ENCODE measurements at places on chromosomes 4 and X.
A peak's percentile ranks its signal among the peaks of the same experiment; 100 is the strongest.

DNA sequence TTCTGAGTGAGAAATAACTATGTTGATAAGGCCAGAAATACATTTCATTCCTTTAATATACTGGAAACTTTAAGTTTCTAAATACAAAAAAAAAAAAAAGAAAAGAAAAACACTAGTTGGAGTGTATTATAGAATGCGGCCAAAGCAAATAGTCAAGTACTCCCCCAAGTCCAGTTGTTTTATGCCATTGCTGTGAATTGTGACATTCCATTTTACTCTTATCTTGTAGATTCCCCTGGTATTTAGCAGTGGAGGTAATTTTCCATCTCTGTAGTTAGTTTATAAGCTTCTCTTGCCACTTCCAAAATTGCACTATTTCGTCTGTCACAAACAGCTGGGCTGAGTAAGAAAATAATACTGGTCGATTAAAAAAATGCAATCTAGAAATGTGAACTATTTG lies 426.0 kb downstream of the PCDH18 start:
- DNase-seq = no peak

- no peak for DNase-seq
Measured at GRCh38 chr4:84342161-84342560, 156.9 kb downstream of the NKX6-1 start.

- no peak for DNase-seq
Measured at GRCh38 chr4:124386163-124386562, 326.4 kb downstream of the ANKRD50 start.

DNA sequence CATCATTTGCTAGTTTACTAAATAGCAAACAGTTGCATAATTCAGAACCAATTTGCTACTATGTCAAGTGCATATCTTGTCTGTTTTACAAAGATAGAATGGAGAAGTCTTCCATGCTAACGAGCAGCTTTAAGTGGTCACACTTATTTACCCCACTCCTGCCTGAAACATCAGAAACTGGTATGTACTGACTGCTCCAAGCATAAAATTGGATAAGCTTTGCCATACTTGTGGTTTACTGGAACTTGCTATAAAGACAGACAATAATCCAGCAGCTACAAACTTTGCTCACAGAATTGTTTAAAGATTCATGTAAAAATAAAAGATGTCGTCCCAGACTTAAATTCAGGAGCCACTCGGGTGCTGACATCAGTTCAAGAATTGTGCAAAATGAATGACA lies 13.3 kb upstream of the CDKL2 start:
- DNase-seq = no peak

GRCh38 chr4:8147231-8147970 lies 11.2 kb downstream of the ABLIM2 start:
- no peak for DNase-seq

DNA sequence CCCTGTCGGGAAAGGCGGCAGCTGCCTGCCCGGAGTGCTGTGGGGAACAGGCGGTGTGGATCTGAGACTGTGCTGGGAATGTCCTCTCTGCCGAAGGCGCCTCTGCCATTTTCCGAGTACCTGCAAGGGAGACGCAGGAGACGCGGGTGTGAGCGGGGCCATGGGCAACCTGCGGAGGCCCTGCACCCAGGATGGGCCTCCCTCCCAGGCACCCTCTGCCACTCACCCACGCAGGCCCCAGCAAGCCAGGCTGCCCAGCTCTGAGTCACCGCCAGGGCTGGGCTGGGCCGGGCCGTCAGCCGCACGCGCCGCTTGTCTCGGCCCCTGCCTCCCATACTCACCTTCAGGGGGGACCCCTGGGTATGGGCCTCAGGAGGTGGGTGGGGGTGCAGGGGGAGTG lies 3.5 kb upstream of the FGFR3 start:
- no peak for DNase-seq

DNA sequence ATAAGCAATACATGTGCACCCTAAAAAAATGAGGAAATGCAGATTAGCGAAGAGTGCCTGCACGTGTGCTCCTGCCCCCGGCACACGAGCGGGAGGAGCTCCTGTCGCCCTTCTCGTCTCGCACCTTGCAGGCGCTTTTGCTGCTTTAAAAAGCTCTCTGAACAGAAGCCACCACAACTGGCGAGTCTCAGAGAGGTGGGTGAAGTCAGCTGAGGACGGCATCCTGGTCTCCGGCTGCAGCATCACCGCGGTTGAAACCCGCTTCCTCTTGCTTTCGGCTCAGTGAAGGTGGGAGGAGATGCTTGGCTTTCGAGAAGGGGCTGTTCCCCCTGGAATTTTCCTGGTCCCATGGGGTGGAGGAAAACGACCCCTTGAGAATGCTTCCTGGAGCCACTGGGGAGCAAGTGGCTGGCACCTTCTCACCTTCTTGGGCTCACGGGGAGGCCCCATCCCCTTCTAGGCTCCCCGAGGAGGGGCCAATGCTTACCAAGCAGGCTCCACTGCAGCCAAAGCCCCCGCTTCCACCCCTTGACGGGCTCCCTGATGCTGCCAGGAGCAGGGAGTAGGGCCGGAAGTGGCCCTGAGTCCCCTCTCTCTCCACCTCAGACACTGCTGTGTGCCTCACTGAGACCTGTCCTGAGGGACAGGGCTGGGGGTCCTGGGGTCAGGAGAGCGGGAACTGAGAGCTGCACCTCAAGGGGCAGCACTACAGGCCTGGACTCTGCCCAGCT lies 29.2 kb upstream of the MXD4 start:
- DNase-seq = no peak

GRCh38 chr4:124530464-124531077 lies 182.0 kb downstream of the ANKRD50 start:
- peak; percentile 92 for DNase-seq

GRCh38 chrX:17802756-17803155 lies 58.3 kb downstream of the RAI2 start:
- DNase-seq = no peak

- peak; percentile 7 for DNase-seq
Measured at GRCh38 chrX:30690330-30690729, 37.1 kb downstream of the GK start.

GRCh38 chr4:1767061-1767769 lies 25.9 kb upstream of the FGFR3 start:
- DNase-seq = peak; percentile 22

DNA sequence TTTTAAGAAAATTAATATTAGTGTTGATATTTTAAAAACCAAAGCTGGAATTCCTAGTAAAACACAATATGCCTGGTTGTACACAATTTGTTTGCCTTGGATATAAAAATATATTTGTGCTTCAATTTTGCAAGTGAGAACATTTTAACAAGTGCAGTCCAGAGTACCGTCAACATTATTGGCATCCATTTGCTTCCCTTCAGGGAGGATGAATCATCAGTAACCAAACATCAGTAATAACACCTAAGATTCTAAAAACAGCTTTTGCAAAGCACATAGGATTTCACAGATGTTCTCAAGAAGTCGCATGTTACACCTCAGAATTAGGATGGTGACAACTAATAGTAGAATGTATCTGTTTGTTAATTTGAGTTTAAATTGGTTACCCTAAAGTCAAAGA lies 262.6 kb upstream of the BMP3 start:
- DNase-seq = no peak

DNA sequence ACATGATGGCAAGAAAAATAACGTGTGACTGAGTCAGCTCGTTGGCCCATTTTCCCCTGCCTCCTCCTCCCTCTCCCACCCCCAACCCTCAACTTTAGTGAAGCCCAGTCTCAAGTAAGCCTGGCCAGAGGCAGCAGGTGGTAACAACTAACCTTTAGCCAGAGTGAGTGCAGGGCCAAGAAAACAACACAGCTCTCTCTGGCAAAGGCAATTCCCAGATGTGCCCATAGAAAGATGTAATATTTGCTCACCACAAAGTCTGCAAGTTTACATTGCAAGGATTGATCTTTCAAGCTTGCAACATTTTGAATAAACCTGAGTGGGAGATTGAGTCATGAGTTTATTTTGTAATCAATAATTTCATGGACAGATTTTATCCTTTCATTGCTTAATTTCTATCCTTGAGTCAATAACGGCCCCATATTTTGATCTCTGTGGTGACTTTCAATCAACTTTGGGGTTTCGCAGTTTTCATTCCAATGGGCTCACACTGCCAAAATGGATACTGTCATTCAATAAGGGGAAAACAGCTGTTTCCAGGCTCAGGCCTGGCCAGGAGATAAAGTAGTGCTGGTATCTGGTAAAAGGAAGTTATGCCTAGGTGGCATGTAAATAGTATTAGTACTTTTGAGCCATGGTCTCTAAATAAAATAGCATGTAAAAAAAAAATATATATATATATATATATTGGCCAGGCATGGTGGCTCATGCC lies 130.7 kb upstream of the TMEM164 start:
- peak; percentile 91 for DNase-seq

DNA sequence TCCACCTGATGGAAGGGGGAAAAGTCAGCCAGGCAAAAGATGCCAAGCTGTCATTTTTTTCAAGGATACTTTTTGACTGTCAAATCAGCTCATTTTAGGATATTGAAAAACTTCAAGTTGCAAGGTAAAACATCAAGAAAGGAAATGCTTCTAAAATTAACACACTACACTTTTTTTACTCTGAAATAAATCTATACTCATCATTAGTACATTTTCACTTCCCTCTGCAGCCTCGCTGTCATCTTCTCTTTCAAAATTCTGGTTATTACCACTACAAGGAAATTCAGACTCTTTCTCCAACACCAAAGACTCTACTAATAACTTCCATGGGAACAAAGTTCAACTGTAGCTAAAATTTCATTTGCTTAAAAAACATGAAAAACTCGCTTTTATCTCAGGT lies 41.6 kb downstream of the APBB2 start:
- no peak for DNase-seq

GRCh38 chr4:41069838-41070237 lies 144.5 kb downstream of the APBB2 start:
- DNase-seq = no peak

DNA sequence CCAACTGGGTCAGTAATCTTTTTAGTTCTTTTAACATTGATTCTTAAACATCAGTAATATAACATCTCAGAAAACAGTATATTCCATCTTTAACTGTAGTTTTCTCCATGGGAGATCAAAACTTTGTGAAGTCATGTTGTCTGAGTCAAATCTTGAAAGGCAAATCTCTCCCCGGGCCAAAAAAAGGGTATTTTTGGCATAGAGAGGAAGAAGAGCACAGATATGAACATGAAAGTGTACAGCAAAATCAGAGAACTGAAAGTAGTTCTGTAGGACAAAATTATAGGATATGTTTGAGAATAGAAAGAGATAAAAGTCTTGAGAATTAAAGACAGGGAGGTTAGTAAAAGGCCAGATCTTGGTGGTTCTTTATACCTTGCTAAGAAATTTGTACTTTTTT lies 176.4 kb upstream of the GYPA start:
- DNase-seq = no peak

DNA sequence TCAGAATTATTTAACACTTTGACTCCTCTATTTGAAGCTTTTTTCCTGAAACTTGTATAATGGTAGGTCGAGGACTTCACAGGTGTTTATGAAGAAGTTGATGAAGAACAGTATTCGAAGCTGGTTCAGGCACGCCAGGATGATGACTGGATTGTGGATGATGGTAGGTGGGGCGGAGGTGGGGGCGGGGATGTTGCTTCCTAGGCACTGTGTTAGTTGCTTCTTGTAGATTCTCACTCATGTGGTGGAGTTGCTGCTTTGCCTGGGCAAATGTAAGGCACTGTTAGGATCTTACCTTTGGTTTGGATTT lies 9.4 kb downstream of the POLA1 start:
- DNase-seq = no peak

- no peak for DNase-seq
Measured at GRCh38 chr4:153438916-153439756, 27.0 kb upstream of the TMEM131L start.

DNA sequence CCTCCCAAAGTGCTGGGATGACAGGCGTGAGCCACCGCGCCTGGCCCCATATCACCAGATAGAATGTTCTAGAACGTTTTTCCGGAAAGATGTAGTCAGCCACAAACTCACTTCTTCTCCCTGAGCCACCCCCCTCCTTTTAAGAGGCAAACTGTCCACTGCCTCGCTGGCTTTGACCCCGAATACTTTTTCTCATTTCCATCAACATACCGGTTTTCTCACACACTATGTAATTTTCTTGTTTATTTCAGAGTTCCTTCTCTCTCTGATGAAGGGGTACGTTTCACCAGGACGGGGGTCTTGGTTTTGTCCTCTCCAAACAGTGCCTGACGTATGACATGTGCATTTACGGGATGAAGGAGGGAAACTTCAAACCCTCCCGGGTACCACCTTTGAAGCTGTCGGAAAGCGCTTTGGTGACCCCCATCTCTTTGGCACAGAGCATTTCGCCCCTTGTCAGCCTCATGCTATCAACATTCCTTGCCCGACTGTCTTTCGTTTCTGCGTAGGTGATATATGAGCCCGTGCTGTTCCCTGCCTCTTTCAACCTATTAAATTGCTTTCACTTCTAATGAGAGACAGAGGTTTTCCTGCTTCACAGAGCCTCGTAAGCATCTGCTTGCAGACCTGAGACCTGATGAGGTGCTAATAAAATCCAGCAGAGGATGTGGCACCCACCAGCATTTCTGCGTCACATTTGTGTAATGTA lies 73.8 kb downstream of the CRLF2 start:
- no peak for DNase-seq

- DNase-seq = no peak
Measured at GRCh38 chrX:107861056-107861455, 35.4 kb downstream of the MID2 start.

DNA sequence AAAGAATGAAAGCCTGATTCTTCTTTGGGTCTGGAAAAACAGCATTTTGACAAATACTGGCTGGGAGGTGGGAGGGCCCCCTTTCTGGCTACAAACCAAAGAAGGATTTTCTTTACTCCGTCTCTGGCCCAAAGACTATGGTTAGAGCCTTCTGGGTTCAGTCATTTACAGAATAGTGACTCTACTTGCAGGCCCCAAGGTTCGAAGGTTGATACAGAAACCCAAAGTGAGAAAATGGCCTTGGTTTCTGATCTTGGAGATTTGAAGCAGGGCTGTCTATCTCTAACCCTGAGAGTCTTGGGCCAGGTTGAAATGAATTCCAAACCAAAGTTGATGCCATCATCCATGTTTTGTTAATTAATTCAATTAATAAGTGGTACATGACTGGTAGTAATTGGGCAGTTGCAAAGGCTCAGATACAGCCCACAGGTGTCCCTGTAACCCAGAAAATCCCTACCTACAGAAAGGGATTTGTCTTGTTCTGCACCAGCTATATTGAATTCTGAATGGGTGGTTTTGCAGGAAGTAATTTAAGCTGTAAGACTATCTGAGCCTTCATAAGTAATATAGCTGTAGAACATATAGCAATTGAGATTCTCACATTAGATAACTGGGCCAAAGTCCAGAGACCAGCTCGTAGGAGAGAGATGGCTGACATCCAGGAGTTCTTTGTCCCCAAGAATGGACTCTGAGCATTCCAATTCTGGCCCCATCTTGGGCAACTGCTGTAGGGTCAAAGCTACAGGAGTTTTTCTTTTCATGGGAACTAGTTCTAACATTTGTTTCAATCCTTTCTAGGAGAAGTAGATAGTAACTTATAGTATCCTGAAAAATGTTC lies 34.5 kb downstream of the CHRNA9 start:
- no peak for DNase-seq

DNA sequence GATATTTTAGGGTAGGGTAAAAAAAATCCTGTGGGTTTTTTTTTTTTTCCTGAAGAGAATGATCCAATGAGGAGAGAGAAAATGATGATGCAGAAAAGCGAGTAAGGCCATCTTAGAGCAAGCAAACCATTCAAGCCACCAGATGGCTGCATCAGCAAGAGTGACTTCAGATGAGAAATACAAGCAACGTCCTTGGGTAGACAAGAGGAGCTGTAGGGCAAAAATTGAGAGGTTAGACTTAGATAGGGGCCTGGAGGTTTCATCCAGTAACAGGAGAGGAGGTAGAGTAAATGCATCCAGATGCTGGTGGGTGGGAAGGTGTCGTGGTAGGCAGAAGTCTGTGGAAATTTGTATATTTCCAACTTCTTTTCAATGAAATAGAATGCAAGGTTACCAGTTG lies 14.6 kb downstream of the FTHL17 start:
- DNase-seq = no peak

GRCh38 chr4:168200685-168201084 lies 108.3 kb downstream of the ANXA10 start:
- no peak for DNase-seq

Measured in fibroblast of gingiva (primary cell).